T1000 (cell line): ENCODE measurements at places on chromosomes 1 and 21.

DNA sequence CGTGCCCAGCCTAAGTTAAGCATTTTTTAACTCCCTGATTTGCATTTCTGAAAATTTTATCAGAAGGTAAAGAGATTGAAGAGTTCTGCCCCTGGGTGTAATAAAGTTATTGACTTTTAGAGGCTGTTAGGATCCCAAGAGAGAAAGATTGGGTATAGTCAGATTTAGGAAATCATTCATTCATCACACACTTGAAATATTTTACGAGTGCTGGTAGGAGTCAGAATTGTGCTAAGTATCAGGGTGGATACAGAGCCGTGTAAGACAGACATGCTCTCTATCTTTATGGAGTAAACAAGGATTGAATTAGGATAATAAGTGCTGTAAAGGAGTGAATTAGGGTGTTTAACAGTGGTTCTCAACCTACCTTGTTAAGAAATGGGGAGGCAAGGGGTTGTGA lies 3.0 kb downstream of the SZT2 start:
- DNase-seq, result no peak

DNA sequence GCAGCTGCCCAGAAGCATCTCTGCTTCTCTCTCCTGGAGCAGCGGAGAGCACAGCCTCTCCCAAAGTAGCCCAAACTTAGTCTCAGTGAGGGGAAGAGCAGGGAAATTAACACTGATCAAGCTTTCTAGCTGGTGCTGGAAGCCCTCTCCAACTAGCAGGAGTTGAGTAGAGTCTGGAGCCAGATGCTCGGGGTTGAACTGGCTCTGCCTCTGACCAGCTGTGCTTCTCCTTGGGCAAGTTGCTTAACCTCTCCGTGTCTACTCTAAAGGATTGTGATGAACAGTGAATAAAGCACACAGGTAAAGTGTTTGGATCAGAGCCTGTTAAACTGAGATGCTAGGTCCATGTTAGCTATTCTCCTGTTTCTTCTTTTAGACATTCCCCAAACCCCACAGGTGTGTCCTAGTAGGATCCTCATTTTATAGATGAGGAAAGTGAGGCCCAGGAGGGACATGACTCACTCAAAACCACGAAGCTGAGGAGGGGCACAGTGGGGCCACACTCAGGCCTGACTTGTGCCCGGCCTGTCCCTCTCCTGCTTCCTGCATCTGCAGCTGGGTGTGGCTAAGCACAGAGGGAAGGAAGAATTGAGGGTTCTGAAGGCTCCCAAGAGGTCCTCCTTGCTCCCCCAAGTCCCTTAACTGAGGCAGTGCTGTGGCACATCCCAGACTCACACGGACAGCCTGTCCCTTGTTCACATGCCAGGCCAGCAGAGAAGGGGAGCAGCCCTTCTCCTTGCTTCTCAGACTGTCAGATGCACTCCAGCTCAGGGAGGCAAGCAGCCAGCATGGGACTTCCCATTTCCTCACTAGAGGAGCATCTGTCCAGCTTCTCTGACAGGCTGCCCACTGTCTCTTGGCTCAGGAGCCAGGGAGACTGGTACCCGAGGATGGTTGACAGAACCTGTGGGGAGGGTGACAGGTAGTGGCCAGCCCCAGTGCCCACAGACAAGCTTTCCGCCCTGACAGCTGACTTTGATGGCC lies 152.0 kb upstream of the IGSF21 start:
- no peak for DNase-seq

- DNase-seq, result no peak
Measured at GRCh38 chr21:26050857-26051256, 119.7 kb downstream of the APP start.

- no peak for DNase-seq
Measured at GRCh38 chr1:21834094-21834493, 22.0 kb downstream of the LDLRAD2 start.

GRCh38 chr1:47725511-47725991 lies 271.6 kb downstream of the TRABD2B start:
- no peak for DNase-seq

DNA sequence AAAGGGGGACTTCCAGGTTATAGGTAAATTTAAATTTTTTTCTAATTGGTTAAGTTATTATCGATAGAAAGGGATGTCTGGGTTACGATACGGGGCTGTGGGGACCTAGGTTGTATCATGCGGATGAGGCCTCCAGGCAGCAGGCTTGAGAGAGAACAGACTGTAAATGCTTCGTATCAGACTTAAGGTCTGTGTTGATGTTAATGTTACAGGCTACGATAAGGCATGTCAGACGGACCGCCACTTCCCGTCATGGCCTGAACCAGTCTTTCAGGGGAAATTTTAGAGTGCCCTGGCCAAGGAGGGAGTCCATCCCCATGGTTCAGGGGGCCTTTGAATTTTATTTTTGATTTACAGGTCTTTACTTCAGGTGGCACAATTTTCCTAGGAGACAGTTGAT lies 16.7 kb downstream of the ABCG1 start:
- DNase-seq, result no peak

DNA sequence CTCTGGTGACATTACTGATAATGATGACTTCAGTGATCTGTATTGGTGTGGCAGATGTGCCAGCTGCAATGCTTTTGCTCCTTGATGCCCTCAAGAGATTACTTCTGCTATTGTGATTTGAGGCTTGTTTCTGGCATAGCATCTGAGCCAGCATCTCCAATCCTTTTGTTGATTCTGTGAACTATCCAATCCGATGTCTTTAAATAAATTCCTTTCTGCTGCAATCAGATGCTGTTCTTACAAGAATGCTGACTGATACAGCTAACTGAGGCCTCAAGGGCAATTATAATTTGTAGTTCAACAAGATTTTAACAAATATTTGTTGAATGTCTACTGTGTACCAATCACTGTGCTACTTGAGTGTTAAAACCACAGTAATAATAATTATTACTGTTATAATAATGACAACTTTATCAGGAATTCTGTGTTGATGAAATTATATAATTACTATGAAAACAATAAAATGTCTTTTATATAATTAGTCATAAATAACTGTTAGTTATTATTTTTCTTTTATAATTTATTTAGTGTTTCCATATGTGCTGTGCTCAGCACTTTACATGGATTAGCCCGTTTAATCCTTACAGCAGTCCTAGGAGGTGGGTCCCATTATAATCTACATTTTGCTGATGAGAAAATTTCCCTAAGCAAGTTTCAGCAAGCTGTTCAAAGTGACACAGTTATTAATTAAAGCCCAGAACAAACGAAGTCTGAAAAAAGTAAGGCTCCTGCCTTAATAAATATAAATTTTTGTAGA lies 308.2 kb downstream of the BRINP3 start:
- DNase-seq, result no peak

DNA sequence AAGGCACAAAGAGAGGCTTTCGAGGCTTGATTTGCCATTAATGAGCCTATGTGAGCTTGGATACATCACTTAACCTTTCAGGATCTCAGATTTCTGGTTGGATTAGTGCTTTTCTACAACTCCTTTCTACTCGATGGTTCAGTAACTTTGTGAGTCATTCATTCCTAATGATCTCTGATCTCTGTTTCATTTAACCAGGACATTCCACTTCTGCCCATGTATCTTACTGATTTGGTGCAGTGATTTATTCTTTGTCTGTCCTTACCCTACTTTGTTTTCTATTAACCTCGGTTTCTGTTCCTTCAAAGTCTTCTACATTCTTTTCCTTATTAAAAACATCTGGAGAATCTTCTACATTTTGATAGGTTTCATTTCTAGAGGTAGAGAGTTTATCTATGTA lies 94.6 kb upstream of the ZBTB18 start:
- DNase-seq, result no peak

- DNase-seq, result no peak
Measured at GRCh38 chr1:171134204-171134923, 43.7 kb downstream of the FMO3 start.

GRCh38 chr1:24481101-24481500 lies 21.5 kb upstream of the RCAN3 start:
- no peak for DNase-seq

GRCh38 chr1:72281144-72281543 lies 1.2 kb downstream of the NEGR1 start:
- no peak for DNase-seq

DNA sequence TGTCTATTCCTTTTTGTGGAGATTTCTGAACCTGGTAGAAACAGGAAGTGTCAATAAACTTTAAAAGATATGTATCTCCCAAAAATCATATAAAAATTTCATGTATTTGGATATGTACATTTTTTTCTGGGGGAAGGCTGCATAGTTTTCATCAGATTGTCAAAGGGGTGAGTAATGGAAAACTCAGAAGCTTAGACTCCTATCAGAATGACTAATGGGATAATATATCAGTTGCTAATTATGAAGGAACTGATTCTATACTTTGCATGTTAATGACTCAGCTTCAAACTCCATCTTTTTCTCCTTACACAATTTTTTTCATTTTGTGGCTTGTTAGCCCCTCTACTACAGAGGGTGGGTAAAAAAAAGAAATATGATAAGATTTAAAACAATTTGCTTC lies 55.9 kb downstream of the GON4L start:
- no peak for DNase-seq

- DNase-seq, result no peak
Measured at GRCh38 chr1:230128569-230129285, 61.7 kb downstream of the GALNT2 start.

- no peak for DNase-seq
Measured at GRCh38 chr1:243396876-243397275, 141.0 kb downstream of the SDCCAG8 start.

DNA sequence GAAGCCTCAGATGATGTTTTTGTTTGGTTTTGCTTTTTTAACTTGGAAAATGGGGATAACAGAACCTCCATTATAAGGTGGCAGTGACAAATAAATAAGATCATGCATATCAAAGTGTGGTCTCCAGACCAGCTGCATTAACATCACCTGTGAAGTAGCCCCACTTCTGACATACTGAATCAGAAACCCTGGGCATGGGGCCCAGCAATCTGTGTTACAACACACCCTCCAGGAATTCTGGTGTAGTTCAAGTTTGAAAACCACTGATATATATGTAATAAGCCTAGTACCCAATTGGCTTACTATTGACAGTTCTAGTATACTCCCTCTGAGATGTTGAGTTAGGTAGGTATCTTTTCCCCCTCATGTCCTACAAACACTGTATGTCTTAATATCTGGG lies 24.1 kb upstream of the RNF19B start:
- DNase-seq, result no peak

GRCh38 chr21:34768326-34768725 lies 99.5 kb downstream of the CLIC6 start:
- DNase-seq, result no peak

DNA sequence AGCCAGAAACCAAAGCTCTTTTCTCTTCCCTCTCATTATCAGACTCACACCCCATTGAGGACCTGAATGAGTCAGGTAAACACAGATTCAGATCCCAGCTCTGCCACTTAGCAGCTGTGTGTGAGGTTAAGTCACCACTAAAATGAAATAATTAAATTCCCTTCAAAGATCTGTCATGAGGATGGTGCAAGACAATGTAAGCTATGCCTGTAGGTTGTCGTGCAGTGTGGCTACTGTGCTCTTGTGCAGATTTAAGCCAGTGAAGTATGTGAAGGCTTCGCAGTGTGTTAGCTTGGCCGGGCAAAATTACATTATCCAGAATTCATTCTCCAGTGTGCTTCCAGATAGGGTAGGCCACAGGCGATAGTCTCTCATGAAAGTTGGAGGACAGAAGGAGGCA lies 13.6 kb downstream of the UBL4B start:
- DNase-seq, result no peak

GRCh38 chr1:205492774-205493173 lies 11.7 kb upstream of the CDK18 start:
- no peak for DNase-seq

DNA sequence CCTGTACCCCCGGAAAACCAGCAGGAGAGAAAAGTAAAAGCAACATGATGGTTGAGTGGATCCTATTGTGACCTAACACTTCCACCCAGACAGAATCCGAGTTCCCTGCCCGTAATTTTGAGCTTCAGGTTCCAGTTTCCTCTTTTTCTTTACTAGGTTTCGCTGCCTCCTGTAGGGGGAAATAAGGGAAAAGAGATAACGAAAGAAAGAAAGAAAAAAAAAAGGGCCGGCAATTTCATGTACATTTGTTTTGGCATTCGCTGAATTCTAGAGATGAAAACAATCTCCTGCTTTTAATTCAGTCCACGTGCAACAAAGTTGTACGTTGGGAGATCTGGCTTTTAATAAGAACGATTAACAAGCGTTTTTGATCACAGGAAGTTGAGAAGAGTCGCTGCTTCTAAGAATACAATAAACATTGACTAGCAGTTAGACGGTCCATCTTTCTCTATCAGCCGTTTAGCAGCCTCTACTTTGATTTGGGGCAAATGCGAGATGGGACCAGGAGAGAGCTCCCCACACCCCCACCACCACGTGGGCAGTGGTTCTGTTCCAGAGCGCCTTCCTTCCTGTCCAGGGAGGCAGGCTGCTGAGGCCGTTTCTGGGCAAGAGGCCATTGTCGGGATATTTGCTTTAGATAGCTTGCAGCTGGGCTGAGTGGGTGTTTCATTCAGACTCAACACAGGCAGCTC lies 155.9 kb upstream of the RUNX1 start:
- DNase-seq, result no peak

- no peak for DNase-seq
Measured at GRCh38 chr21:42258885-42259407, 40.0 kb downstream of the ABCG1 start.

GRCh38 chr1:208230668-208231529 lies 13.3 kb downstream of the PLXNA2 start:
- no peak for DNase-seq

DNA sequence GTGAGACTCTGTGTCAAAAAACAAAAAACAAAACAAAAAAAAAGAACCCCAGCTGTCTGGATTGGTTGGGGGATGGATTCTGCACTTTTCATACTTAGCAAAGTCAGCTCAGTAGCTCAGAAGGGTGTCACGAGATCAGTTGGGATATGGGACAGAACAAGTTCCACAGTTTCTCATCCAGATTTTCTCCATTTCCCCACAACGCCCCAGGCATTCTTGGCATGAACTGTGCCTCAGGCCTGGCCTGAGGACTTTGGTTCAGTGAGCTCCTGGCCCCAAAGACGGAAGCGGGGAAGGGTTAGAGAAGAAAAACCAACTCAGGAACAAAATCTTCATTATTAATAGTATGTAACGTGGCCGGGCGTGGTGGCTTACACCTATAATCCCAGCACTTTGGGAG lies 1.9 kb downstream of the AKR7A2 start:
- no peak for DNase-seq

- DNase-seq, result no peak
Measured at GRCh38 chr1:5744341-5744740, 247.9 kb downstream of the NPHP4 start.

DNA sequence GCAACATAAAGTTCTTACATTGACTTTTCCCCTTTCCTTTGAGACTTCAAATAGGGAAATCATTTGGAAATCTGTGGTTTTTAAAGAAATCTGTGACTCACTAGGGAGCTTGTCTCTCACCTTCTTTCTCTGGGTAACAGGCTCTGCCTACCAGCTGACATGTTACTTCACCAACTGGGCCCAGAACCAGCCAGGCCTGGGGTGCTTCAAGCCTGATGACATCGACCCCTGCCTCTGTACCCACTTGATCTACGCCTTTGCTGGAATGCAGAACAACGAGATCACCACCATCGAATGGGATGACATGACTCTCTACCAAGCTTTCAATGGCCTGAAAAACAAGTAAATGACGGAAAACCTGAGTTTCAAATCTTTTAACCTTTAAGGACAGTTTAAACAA lies 9.2 kb upstream of the CHIA start:
- no peak for DNase-seq
